ENCODE measurements at places on chromosomes 2 and 18. TPM values are rescaled to one million over a fixed set of nuclear protein-coding genes. Genes with fewer than 3 reads are reported as not detected.
A peak's percentile ranks its signal among the peaks of the same experiment; 100 is the strongest.

- no peaks in the 10 kb centered on the region for H3K27me3 ChIP-seq
- DNase-seq = peak; percentile 83
- no peak overlapping the region for H3K27ac ChIP-seq
These were observed 333.3 kb upstream of the ACVR2A start for GRCh38 chr2:147511491-147511948.

- H3K4me1 ChIP-seq = peaks cover 1% of the 10 kb centered on the region
- H3K27ac ChIP-seq = no peak overlapping the region
- DNase-seq = no peak
These were observed 37.1 kb downstream of the MBD2 start for GRCh38 chr18:54187372-54187771.

GRCh38 chr18:27110319-27110718, 74.8 kb downstream of the CHST9 start:
- no peak for DNase-seq
- H3K27ac ChIP-seq = no peak overlapping the region
- no peak overlapping the region for H3K4me3 ChIP-seq
- no peaks in the 10 kb centered on the region for H3K4me1 ChIP-seq
- no peaks in the 10 kb centered on the region for H3K36me3 ChIP-seq

GRCh38 chr18:70139138-70139537, 66.3 kb downstream of the RTTN start:
- H3K4me3 ChIP-seq = no peak overlapping the region
- H3K27me3 ChIP-seq = no peaks in the 10 kb centered on the region
- peaks cover 6% of the 10 kb centered on the region for H3K4me1 ChIP-seq
- DNase-seq = no peak
- H3K36me3 ChIP-seq = no peaks in the 10 kb centered on the region

DNA sequence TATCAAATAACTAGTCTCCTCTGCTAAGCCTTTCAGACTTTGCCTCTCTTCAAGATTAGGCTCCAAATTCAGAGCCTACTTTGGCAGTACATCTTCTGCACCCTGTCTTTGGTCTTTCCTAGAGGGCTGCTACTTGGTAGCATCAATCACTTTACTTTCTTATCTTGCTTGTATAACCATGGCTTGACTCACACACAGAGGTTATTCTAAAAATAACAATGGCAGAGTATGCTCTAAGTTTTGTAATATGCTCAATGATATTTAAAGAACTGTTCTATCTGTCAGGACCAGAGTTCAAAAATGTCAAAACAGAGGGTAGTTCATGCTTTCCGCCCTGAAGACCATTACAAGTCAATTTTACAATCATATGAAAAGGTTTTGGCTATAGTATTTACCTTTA, 27.7 kb downstream of the THOC1 start:
- H3K4me1 ChIP-seq = peaks cover 6% of the 10 kb centered on the region
- peaks cover 11% of the 10 kb centered on the region for H3K36me3 ChIP-seq
- no peak overlapping the region for H3K27ac ChIP-seq
- H3K27me3 ChIP-seq = no peaks in the 10 kb centered on the region
- DNase-seq = no peak

DNA sequence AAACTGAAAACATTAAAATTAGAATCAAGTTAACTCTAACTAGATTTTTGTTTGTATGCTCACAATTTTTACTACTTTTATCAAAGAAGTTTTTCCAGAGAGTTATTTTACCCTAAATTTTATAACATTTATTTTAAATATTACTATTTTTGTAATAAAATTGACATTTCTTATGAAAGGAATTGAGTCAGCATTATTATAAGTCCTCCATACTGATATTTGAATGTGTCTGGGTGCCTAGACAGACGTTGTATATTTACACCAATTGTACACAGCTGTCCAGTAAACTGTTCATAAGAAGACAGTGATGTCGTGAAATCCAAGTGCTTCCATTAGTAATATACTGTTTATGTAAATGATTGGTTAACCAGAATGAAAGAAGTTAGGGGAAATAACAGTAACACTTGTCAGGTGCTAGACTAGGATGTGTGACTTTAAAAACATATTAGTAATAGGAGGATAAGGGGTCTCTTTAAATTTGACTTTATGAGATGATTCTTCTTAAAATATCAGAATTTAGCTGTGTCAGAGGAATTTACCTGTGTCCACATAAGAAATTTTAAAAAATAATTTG, 73.7 kb downstream of the TANK start:
- DNase-seq = no peak
- H3K27me3 ChIP-seq = no peaks in the 10 kb centered on the region
- peaks cover 13% of the 10 kb centered on the region for H3K4me1 ChIP-seq
- H3K4me3 ChIP-seq = no peak overlapping the region

GRCh38 chr2:181680055-181680936, at the start of gene NEUROD1:
Gene NEUROD1 (minus strand): TSS chr2:181680517. CDS start chr2:181678860, 1,657 bp downstream.
- DNase-seq = peak; percentile 78
- peaks cover 77% of the 10 kb centered on the region for H3K27me3 ChIP-seq
- H3K27ac ChIP-seq = no peak within 1 kb of the TSS
- no peak within 1 kb of the TSS for H3K4me3 ChIP-seq
- no peaks in the 10 kb centered on the region for H3K36me3 ChIP-seq

GRCh38 chr2:98459496-98460175, 15.0 kb downstream of the INPP4A start:
- DNase-seq = no peak
- no peaks in the 10 kb centered on the region for H3K27me3 ChIP-seq
- no peaks in the 10 kb centered on the region for H3K36me3 ChIP-seq

DNA sequence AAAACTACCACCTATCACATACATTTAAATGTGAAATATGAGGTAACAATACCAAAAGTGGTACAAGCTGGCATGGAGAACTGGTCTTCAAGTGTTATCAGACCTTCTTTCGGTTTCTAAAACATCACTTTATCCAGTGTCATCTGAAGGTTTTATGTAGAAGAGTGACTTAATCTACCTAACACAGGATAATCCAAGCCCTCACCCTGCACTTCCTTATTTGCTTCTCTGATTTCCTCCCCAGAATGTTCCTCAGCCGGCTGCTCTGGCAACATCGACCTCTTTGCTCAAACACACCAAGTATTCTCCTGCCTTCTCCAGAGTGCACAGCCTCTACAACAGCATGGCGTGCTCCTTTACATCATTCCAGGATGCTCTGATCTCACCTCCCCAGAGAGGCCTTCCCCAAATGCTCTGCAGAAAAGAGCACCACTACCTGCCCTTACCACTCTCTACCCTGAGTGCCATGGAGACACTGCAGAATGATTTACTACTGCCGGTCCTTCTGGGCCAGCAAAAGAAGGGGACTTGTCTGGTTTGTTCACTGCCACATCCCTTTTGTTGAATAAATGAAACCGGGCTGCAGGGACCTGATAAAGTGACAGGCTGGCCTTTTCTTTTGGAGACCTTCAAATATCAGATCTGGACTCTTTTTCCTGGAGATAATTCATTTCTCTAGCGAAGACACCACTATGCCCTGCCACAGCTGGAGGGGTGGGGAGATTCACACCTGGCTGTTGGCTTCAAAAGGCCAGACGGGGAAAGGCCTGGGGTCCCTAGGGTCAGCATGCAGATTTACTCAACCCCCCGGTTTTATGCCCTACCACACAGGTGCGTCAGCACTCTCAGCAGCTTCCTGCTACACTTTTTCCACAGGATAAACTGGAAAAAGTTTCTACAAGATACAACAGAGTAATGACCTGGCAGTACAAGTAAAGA, 42.0 kb downstream of the TTR start:
- H3K27ac ChIP-seq = no peak overlapping the region
- no peaks in the 10 kb centered on the region for H3K27me3 ChIP-seq
- no peaks in the 10 kb centered on the region for H3K36me3 ChIP-seq
- no peak for DNase-seq
- H3K4me1 ChIP-seq = no peaks in the 10 kb centered on the region

FOXI3 gene
- not detected for total RNA-seq

ALK gene
- under 0.01 TPM for total RNA-seq

MTLN gene
- total RNA-seq = 26.5 TPM

ANKRD29 gene
- total RNA-seq = 20.9 TPM

STRADB gene
- total RNA-seq = 55.7 TPM

DSG4 gene
- not detected for total RNA-seq

CCDC74A gene
- 15.9 TPM for total RNA-seq

Data from osteoblast (primary cell).